ENCODE measurements at places on chromosomes 7 and 10. TPM values are rescaled to one million over a fixed set of nuclear protein-coding genes. Genes with fewer than 3 reads are reported as not detected.

C10orf62 gene
- total RNA-seq, result not detected

UPK3B gene
- 20.6 TPM for total RNA-seq

TMEM229A gene
- total RNA-seq, result 0.75 TPM

- DNase-seq, result peak; percentile 77
These were observed 526 bp downstream of the CH25H start for GRCh38 chr10:89206402-89207180.

GRCh38 chr10:13872411-13872810 is 285.6 kb downstream of the PRPF18 start:
- no peak for DNase-seq

- no peak for DNase-seq
These were observed 65.7 kb downstream of the ORC5 start for GRCh38 chr7:104142147-104142546.

- no peak for DNase-seq
These were observed 33.6 kb downstream of the SMKR1 start for GRCh38 chr7:129535896-129536295.

DNA sequence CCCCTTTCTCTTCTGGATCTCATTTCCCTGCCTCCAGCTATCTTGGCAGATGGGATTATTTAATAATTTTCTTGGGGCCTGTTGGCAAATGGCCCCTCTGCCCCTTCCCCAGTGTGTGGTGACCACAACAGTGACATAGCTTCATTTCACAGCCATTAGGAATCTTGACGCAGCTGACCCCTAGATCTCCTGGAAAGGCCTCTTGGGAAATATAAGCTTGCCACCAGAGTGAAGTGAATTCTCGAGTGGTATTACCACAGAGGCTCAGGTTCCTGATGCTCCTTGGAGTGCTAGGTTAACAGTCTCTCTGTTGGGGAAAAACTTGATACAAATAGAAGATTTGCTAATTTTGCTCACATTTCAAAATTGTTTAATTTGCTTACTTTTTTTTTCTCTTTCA is 57.8 kb downstream of the AUTS2 start:
- no peak for DNase-seq

DNA sequence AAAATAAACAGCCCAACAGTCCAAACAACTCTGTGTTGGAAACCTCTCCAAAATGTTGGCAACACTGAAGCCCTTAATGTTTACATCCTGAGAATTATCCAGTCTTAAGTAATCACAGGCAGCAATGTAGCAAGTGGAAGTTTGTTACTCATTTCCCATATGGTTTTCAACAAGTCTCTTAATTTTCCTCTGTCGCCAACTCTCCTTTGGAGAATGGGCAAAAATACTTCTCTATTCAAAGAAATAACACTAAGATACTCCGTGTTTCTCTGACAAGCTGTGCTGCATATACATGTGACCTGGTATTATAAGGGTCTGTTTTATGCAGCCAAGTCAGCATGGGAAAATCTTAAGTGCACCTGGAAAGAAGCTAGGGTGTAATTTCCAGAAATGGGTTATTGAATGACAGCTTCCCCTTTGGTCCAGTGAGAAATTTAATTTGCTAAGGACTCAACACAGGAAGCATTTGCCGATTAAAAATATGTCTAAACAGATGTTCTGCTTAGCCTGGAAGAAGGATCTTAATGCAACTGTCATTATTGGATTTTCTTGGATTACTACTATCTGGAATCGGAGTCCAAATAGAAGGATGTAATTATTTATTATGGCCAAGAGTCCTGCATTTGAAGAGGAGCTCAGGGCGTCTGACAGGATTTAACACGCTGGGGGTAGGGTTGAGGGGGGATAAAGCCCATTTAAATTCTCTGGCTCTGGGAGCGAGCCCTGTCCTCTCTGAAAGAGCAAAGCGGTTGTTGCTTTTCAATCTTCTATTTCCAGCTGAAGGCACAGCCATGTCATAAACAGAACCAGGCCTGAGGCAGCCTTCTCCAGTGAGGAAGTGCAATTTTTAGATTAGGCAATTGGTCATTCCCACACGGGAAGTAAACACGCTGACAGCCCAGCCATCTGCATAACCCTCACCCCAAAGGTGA is 73.1 kb downstream of the TLL2 start:
- DNase-seq, result no peak

- DNase-seq, result no peak
These were observed 59.6 kb downstream of the RELN start for GRCh38 chr7:103929901-103930311.

Measured in H1 (cell line).